NCI-H1105 (cell line): ENCODE measurements at places on chromosomes 2 and 18.

DNA sequence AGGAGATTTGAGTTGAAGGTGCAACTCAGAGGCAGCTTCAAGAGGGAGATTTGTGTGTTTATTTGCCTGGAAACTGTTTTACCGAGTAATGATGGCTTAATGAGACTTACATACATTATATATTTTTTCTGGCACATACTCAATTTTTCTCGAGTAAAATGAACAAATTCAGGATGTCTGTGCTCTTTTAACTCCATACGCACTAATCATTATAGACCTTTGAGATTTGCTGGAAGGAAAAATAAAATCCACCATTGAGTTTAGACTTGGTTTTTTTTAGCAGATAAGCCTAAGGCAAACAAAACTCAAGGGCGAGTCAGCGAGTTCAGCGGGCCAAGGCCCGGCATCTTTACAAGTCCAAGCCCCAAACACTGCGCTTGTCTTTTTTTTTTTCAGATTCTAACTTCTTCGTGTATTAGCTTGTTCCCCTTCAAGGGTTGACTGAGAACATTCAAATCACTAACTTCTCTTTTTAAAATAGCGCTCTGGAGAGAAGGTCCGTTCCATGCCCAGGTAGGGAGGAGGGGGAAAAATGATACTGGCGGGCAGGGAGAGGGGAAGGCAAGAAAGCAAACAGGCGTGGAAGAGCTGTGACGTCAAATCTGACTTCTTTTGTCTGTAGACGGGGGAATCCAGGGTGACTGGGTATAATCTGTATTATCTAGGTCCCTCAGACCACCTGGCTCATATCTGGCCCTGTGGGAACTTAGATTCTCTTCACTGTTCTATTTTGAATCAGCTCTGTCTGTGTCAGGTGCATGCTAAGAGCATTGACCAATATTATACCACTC is 72.7 kb upstream of the MAP3K20 start:
- no peak for DNase-seq

DNA sequence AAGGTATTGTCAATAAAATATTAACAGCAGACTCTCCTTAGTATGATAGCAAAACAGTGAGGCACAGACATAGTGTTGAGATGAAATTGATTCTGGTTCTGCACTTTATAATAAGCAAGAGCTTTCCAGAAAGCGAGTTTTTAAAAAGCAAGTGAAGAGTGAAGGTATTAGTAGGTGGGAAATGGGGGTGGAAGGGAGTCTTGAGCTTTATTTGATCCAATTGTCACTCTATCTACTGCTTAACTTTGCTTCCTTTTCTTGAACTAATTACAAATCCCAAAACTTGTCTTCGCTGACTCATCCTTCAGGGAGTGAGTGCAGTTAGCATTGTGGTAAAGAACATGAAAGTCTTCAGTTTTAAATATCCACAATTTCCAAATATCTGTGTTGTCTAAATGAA is 120.6 kb upstream of the BOD1L2 start:
- DNase-seq: no peak

GRCh38 chr2:222912117-222912516 is 51.3 kb downstream of the ACSL3 start:
- DNase-seq: no peak

DNA sequence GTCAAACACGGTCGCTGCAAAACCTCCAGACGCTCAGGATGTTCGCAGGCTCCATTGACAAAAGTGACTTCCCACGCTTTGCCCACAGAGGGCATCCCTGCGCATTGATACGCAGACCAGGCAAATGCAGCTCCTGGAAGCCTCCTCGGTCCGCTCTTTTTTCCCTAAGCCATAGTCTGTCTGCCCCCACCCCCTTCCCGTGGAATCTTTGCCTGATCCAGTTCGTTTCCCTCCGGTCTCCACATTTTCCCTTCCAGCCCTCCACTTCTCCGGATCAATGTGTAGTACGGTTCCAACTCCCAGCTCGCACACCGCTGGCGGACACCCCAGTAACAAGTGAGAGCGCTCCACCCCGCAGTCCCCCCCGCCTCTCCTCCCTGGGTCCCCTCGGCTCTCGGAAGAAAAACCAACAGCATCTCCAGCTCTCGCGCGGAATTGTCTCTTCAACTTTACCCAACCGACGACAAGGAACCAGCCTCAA is at the start of gene DCC:
Gene DCC, plus strand, starts transcription at position 307 of the 481 bp plus-strand sequence. CDS start 591 bp downstream, outside the sequence.
- peak; percentile 60 for DNase-seq

GRCh38 chr2:121895723-121896571 is 140.5 kb downstream of the TSN start:
- no peak for DNase-seq

DNA sequence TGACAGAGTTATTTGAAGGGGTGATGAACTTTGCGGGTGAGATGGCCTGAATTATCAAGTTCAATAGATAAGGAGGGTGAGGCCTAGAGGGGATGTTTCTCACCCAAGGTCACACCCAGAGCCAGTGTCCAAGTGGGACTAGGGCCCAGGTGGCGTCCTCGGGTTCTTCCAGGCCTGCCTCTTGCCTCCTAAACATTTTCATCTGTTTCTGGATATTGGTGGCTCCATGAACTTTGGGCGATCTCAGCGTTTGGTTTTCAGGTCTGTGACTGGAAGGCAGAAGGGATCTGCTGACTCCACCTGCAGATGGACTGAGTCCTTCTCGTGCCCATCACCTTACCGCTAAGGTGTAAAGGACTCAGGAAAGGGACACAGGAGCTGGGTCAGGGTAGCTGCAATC is 137.3 kb downstream of the DDX1 start:
- DNase-seq: no peak

GRCh38 chr2:231190531-231191197 is 7.8 kb upstream of the ARMC9 start:
- no peak for DNase-seq

GRCh38 chr2:124837496-124837895 is 812.4 kb downstream of the CNTNAP5 start:
- no peak for DNase-seq

DNA sequence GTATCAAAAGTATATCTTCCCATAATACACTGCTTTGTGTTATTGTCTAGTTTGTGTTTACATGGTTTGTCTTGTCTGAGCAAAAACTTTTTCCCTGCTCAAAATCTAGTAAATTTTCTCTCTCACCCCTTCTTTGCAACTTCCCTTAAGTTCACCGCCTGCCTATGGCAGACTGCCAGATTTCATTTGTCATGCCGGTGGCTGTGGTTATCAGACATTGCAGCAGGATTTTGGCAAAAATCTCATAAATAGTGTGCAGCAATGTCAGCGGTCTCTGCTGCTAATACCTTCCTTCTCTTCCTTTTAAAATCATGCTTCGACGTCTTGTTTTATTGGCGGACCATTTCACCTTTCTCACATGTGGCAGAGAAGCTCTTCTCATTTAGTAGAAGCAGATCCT is 45.6 kb upstream of the TMEM178A start:
- DNase-seq: no peak
